ENCODE measurements at places on chromosomes 4 and X. TPM values are rescaled to one million over a fixed set of nuclear protein-coding genes. Genes with fewer than 3 reads are reported as not detected.

CSAG3 gene
- not detected for total RNA-seq

SMIM31 gene
- total RNA-seq, result not detected

UPF3B gene
- total RNA-seq, result 0.61 TPM

NKX6-1 gene
- total RNA-seq, result under 0.01 TPM

MAGEB10 gene
- not detected for total RNA-seq

NAA11 gene
- not detected for total RNA-seq

EOLA1 gene
- 12.5 TPM for total RNA-seq

ARMCX4 gene
- total RNA-seq, result 7.5 TPM

F11 gene
- not detected for total RNA-seq

TRPC5OS gene
- total RNA-seq, result not detected

IL9R gene
- not detected for total RNA-seq

EDA gene
- 2.6 TPM for total RNA-seq

CHRNA9 gene
- 0.16 TPM for total RNA-seq

SYNPO2 gene
- total RNA-seq, result 68.6 TPM

SMAD1 gene
- 46.2 TPM for total RNA-seq

Data from hair follicle dermal papilla cell (primary cell).